ENCODE measurements at places on chromosomes 12 and 14.

DNA sequence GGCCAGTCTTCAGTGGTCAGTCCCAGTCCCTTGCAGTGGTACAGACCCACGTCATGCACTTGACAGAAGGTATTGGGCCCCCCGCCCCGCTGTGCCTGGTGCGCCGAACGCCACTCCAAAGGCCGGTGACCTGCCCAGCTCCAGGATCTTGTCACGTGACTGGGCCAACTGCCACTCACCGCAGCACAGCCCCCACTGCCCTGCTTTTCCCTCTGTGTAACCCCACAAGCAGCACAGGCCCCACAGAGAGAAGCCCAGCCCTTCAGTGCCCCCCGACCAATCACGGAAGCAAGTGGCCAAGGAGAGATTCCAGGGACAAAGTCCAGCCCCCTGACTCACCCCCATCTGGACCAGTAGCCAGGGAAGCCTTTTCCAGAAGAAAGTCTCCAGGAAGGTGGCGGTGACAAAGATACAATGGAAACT is 498 bp downstream of the GPR132 start:
- no peak for DNase-seq

- DNase-seq, result no peak
These were observed at the start of gene PRKCH for GRCh38 chr14:61321385-61322010. Gene PRKCH (plus strand): TSS chr14:61321579. CDS start chr14:61322102, 523 bp downstream.

- no peak for DNase-seq
These were observed 640.9 kb downstream of the MED13L start for GRCh38 chr12:115636546-115636945.

DNA sequence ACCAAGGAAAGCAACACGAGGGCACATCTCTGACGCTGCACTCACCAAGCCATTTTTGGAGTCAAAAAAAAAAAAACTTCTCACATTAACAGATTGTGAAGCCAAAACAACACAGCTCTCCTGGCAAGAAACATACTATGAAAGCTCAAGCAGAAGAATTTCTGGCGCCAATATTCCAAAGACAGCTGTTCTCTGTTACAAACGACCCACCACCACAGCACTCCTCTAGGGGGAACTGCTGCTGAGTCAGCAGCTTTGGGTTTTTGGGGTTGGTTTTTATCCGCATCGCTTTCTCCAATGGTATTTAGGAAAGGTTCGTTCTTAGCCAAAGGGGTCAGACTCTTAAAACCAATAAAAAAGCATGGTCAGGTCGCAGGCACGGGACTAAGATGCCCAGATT is 379.4 kb downstream of the RPS29 start:
- no peak for DNase-seq

DNA sequence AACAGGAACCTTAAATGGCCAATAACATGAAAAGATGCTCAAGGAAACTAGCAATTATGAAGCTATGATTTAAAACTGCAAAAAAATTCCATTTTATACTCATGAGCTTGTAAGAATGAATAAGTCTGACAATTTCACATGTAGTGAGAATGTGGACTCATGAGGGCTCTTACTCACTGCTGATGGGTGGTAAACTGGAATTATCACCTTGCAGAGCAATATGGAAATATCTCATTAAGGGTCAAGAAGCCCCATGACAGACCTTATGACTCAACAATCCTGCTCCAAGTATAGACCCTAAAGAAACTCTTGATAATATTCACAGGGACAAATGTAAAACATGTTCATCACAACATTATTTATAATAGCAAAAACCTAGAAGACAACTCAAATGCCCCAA is 23.5 kb upstream of the SMAGP start:
- DNase-seq, result no peak

DNA sequence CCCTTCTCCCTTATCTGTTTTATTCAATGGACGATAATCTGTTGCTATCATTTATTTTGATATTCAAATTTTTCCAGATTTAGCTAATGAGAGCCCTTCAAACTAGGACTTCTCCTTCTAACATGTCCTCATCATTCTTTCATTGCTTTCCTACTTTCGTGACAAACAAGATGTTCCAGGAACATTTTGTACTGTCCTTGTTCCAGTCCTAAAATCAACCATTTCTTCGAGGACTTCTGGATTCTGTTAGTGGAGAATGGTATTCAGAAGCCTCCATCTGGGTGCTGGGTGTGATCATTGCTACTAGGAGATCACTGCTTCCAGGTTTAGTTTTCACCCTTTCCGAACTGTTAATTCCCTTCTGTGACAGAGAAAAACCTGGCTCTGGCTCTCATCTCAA is 29.5 kb upstream of the FBXO34 start:
- DNase-seq, result no peak

- DNase-seq, result no peak
These were observed 118.9 kb downstream of the UNC79 start for GRCh38 chr14:93549595-93549994.

DNA sequence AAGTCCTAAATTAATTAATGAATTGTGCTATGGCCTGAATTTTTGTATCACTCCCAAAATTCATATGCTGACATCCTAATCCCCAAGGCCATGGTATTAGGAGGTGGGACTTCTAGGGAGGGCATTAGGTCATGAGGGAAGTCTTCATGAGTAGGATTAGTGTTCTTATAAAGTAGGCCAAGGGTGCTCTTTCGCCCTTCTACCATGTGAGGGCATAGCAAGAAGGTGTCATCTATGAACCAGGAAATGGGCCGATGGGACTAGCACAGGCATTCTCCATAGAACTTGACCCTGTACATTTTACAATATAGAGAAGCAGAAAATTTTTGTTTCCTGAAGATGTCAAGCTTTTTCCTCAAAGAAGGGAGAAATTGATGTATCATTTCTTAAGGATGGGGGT is 12.5 kb downstream of the SYT10 start:
- no peak for DNase-seq

GRCh38 chr14:43532825-43533416 is 974.2 kb downstream of the FSCB start:
- DNase-seq, result no peak

GRCh38 chr12:84913129-84913515 is 523 bp upstream of the SLC6A15 start:
- no peak for DNase-seq

DNA sequence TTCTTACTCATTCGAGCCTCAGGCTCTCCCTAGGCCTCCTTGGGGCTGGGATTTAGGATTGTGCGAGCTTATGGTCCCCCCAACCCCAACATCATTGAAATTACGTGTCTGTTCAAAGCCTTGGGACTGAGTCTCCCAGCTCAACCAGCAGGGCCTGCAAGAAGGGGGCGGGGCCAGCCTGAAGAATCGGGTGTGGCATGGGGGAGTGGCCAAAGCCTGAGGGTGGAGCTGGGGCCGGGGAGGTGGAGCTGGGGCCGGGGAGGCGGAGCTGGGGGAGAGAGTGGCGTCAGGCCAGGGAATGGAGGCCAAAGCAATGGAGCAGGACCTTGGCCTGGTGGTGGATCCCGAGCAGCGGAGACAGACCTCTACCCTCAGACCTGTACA is 24.3 kb upstream of the HSPB8 start:
- no peak for DNase-seq

- no peak for DNase-seq
These were observed 707.8 kb downstream of the FLRT2 start for GRCh38 chr14:86237733-86238132.

GRCh38 chr12:90174198-90174510 is 465.5 kb upstream of the ATP2B1 start:
- no peak for DNase-seq

DNA sequence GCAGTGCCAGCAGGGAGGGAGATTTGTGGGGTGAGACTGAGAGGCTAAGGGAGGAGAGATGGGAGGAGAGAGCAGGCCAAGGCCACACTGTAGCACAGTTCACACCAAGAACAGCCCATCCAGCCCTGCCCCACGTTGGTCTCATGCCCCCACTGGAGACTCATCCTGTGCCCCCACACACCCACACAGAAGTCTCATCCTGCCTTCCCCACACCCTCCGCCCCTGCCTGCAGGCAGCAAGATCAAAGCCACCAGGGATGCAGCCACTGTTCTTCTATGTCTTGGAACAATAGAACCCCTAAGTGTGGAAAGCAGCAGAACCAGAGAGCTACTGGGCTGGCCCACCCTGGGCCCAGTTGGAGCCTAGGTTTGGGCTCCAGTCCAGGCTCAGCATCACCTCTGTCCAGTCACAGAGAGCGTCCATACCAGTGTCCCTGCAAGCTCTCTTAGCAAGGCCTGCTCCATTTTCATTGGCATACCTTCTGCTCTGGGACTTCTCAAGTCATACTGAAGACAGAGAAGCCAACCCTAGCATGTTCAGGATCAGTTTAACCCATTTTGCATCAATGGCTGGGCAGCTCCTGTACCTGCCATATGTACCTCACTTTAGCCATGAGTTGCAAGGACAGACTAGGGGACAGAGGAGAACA is 31.7 kb upstream of the HDAC7 start:
- DNase-seq, result no peak

DNA sequence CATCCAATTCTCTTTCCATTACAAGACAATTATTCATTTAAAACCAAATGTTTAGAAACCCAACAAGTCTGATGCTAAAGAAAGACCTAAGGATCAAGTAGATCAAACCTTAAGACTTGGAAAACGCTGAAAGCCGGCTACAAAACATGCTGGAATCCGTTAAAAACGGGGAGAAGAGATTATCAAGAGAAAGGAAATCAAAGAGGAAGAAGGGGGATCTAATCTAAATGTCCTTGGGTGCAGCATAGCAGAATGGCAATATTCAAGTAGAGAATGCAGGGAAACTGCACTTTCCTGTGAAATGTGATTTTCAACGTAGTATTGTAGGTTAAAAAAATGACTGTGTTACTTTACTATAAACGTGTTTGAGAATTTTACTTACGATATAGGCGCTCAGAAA is 1.3 kb downstream of the PPP1R13B start:
- DNase-seq, result no peak

- no peak for DNase-seq
These were observed 462 bp downstream of the SRP54 start for GRCh38 chr14:34983148-34983760.

DNA sequence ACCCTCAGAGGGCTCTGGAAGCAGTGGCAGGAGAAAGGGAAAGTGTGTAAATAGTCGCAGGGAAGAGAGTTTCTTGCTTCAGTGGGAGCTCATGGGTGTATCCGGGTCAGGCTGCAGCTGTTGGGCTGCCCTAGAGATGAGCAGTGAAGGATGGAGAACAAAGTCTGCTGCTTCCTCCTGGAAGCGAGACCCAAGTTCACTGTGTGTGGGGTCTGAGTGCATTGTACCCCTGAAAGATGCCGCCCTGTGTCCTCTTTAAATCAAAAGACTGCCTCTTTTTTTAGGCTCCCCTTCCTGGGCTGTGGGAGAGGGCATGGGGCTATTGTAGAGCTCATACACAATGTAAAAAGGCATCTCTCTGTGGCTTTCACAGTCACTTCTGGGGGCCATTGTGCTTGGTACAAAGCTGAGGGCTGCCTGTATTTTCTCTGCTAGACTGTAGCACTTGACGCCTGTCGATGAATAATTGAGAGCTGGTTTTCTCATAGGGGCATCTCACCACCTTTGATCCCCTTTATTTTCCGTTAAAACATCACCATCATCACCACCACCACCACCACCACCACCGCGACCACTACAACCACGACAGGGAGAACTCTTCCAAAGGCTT is 16.7 kb downstream of the CHST11 start:
- no peak for DNase-seq

DNA sequence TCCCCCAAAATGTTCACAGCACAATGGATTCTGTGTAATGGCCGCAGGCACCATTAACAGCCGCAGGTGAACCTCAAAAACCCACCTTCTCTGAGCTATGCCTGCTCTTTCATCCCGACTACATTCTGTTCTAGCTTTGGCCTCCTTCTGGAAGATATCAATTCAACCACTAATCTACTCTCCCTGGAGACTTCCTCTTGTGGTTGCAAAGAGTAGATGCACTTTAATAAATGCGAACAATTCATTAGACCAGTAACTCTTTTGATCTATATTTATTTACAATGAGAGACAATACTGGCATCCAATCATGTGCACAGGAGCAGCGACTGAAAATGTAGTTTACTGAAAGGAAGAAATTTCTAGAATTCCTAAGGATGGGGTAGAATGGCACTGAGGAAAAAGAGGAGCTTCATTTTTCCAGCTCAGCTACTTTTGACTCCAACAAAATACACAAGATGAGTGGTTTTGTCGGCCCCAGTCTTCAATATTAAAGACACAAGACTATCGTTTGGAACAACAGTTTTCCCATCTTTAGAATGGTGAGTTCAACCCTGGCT is 5.3 kb downstream of the GRIN2B start:
- no peak for DNase-seq

GRCh38 chr14:53814392-53814791 is 142.2 kb downstream of the BMP4 start:
- no peak for DNase-seq

DNA sequence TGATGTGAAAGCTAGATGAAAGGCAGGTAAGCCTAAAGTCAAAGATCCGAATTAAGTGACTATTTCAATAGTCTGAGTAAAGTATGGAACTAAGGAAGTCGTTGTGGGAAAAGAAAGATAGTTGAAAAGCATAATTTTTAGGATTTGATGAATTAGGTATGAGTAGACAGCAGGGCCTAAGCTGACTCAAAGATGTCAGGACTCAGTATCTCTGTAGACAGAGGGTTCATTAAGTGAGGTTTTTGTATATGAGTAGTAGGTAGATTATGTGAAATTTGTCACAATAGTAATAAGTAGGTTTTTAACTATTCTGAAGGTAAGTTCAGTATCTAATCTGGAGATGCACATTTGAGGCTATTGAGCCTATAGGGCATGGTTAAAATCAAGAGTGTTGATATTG is 196.4 kb downstream of the RASSF9 start:
- DNase-seq, result no peak

- no peak for DNase-seq
These were observed 95.0 kb downstream of the IRF2BPL start for GRCh38 chr14:76933515-76933914.

GRCh38 chr12:108594-108993 is 42.0 kb downstream of the IQSEC3 start:
- DNase-seq, result no peak

DNA sequence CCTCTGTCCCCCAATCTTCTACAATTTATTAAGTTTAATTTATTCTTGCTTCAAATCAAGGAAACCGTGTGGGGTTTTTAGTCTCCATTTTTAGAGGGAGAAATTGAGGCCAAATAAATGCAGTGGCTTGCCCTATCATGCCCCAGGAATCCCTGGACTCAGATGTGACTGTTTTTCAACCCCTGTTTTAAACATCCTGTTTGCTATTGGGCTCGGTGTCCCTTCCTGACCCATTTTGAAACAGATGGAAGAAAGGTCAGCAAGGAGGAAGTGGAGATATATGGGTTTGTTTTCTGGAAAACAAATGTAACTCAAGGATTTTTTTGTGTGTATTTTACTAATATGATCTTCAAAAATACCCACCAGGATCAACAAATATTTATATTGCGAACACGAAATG is 84.7 kb downstream of the DACT1 start:
- no peak for DNase-seq

DNA sequence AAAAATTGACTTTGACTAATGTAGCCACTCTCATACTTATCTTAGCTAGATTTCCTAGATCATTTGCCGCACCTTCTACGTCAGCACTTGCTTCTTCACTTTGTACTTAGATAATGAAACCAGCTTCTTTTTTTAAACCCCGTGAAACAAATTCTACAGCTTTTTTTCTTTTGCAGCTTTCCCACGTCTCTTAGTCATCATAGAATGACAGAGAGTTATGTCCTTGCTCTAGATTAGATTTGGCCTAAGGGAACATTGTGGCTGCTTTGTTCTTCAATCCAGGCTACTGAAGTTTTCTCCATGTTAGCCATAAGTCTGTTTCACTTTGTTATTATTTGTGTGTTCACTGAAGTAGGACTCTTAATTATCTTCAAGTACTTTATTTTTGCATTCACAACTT is 94.9 kb downstream of the SLCO1A2 start:
- no peak for DNase-seq

GRCh38 chr12:123365025-123365917 is 624 bp upstream of the SBNO1 start:
- DNase-seq, result peak; percentile 96
